GM23248 (cell line): ENCODE measurements at places on chromosomes 4 and X. TPM values are rescaled to one million over a fixed set of nuclear protein-coding genes. Genes with fewer than 3 reads are reported as not detected.

Gene GAGE2A
- polyA plus RNA-seq = not detected in 2 replicates

Gene HSFX3
- polyA plus RNA-seq = not detected in 2 replicates

Gene FAM53A
- 1.4 and 2.8 TPM in 2 replicates for polyA plus RNA-seq

Gene MAOB
- polyA plus RNA-seq = 0.09 and 0.22 TPM in 2 replicates

Gene PPEF2
- polyA plus RNA-seq = not detected in 2 replicates

Gene DRP2
- polyA plus RNA-seq = 0.18 and 0.21 TPM in 2 replicates

Gene VCX2
- polyA plus RNA-seq = not detected in 2 replicates

Gene SPATA4
- polyA plus RNA-seq = 0.73 and 0.90 TPM in 2 replicates

Gene NKX6-1
- polyA plus RNA-seq = not detected in 2 replicates

Gene TMEM31
- polyA plus RNA-seq = 0.26 and 0.28 TPM in 2 replicates

Gene CFAP47
- not detected in 2 replicates for polyA plus RNA-seq

Gene CA5B
- polyA plus RNA-seq = 3.0 and 6.4 TPM in 2 replicates

Gene SRPX
- polyA plus RNA-seq = 82.2 and 84.4 TPM in 2 replicates

Gene KANTR
- polyA plus RNA-seq = 0.79 and 1.1 TPM in 2 replicates

Gene NUDT10
- 0.37 and 0.43 TPM in 2 replicates for polyA plus RNA-seq

Gene SLC49A3
- polyA plus RNA-seq = 5.2 and 5.3 TPM in 2 replicates

Gene TLL1
- not detected in 2 replicates for polyA plus RNA-seq

Gene GAB1
- 1.8 and 2.0 TPM in 2 replicates for polyA plus RNA-seq
